ENCODE measurements at places on chromosomes 1 and 21. TPM values are rescaled to one million over a fixed set of nuclear protein-coding genes. Genes with fewer than 3 reads are reported as not detected.

DNA sequence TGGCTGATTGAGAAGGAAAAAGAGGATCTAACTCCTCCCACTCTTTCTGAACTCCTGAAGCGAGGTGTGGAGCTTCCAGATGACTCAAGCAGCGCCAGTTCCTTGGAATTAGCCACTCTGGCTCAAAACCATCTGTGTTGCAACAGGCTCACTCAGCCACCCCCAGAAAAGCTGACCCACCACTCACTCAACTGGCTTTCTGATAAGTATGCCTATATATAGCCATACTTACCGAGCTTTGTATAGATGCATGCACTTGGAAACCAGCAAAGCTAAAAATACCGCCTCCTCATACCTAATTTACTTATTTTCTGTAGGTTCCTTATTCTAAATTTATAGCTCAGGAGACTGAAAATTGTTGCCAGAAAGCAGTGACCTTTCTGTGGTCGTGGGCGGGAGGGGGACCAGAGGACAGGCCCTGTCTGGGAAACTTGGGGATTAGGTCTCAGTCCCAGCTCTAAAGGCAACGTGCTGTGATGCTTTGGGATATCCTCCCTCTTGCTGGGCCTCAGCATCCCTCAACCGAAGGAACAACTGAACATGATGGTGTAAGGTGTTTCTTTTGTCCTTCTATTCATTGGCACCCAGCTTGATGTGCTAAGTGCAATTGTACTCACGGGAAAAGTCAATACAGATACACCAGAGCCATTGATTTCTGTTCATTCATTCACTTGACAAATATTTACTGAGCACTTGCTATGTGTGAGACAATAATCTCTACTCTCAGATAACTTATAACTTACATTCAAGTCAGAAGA is 65.7 kb downstream of the NENF start:
- DNase-seq: no peak

DNA sequence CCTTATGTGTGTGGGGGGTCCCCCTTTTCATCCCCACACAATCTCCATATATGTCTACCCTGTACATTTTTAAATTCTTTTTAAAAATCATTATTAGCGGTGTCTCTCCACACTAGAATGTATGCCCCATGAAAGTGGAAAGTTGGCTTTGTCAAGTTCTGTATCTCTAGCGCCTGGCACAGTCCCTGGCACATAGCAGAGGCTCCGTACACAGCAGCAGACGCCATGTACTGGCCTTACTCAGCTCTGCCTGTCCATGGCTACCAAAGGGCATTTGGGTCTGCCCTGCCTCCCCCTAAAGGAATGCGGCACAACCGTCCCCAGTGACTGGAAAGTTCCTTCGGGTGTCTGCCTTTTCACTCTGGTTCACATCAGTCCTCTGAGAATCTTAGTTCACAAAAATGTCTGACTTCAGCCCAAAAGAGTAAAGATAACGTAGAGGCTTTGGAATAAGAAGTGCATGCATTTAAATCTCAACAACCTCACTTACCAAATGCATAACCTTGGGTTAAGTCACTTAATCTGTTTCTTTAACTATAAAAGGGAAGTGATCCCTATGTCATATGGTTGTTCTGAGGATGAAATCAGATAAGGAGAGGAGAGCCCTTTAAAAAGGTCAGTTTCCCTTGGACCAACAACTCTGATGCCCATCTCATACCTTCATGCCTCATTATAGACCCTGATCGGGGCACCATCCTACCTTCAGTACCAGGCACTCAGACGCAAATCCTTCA is 61.1 kb downstream of the CD46 start:
- DNase-seq: no peak

GRCh38 chr21:39555911-39556590 is 56.7 kb upstream of the B3GALT5 start:
- no peak for DNase-seq

DNA sequence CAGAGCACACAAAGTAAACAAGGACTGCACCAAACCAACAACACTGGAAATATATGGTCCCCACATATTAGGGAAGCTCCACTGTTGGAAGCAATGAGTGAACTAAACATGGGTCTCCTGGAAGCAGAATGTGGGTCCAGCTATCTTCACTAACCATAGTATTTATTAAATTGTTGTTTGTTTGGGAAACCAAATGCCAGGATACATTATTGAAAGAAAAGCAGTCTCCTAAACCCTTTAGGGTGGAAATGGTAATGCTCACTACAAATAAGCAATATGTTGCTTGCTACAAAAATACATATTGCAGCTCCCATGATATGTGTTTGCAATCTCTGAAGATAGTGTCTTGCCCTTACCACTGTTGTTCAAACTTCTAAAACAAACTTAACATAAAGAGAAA is 2.2 kb downstream of the NEGR1 start:
- DNase-seq: no peak

- no peak for DNase-seq
Measured at GRCh38 chr1:48803474-48803873, 26.8 kb upstream of the BEND5 start.

DNA sequence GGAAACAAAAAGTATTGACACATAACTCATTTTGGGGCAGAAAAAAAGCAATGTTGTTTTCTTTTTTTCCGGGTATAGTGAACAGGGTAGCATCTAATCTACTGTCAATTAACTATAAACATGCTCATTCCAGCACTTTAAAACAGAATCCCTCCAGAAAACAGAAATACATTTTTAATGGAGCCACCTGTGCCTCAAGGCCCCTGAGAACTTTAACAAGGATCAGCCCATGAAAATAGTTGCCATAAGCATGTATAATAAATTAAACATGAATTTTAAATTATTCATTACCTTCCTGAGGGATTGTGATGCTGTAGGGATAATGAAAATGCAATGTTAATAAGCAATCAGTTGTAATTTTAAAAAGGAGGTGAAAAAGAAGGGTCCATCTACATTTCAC is 101.4 kb upstream of the IVNS1ABP start:
- DNase-seq: no peak

DNA sequence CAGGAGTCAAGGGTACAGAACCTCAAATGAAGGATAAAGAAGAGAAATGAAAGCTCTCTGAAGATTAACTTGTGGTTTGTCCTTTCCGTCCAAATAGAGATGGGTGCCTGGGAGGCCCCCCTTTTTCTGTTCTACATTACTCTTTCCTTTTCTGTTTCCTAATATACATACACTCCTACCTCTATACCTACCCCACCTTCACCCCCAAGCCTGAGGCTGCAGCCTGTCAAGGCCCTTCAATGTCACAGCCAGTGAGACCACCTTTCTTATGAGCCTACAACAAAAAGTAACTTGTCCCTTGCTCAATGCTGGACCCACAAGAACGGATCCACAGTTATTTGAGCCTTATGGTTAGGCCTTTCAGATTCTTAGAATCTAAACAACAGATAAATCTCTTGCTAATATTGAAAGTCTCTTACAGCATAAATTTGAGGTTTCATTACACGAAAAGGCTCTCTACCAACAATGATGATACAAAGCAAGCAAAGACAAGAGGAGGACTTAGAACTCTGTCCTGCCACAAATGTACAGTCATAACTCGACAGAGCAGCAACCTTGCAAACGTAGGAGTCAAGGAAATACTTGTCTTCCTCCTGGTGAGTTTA is 4.1 kb upstream of the TRAF3IP3 start:
- DNase-seq: peak; percentile 71

DNA sequence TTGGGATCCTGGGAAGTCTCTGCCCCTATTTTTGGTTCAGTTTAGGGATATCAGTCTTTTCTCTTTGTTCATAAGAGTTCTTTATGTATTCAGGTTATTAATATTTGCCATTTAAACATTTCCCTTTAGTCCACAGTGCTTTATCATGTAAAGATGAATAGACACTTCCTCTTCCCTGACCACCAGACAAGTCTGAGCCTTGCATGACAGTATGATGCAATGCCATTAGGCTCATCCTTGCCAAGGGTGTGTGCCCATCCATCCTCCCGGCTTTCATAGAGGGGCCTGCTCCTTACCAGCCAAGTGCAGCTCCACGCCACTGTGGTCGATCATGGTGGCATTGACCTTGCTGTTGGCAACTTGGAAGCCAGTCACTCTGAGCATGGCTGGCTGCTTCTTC is 52.1 kb downstream of the ZSCAN20 start:
- DNase-seq: no peak

DNA sequence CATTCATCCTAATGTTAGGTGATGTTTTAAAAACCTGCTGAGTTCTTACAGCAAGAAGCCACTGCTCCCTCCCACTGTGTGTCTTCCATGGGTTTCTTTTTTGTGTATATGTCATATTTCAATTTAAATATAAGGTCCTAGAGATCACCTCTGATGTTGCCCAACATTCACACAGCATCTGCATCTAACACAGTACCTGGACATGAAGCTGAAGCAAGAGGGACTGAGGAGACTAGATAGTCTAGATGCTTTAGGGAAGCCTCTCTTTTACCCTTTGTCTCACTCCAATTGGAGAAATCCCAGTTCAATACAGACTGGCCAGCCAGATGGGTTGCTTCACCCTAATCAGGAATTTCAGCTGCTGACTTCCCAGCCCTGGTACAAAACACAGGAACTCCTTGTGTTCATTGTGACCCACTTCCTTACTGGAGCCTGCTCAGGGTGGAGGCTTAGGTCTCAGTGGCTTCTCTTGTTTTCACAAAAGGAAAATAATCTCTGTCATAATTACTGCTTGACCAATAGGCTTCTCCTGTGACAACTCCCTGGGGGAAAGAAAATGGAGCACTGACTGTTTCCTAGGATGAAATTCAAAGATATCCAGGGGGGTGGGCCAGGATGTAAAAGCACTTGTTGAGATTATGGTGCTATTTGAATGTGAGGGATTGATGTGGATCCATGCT is 17.3 kb downstream of the BTG2 start:
- no peak for DNase-seq

GRCh38 chr1:151130987-151131586 is 15.3 kb downstream of the SEMA6C start:
- peak; percentile 93 for DNase-seq

DNA sequence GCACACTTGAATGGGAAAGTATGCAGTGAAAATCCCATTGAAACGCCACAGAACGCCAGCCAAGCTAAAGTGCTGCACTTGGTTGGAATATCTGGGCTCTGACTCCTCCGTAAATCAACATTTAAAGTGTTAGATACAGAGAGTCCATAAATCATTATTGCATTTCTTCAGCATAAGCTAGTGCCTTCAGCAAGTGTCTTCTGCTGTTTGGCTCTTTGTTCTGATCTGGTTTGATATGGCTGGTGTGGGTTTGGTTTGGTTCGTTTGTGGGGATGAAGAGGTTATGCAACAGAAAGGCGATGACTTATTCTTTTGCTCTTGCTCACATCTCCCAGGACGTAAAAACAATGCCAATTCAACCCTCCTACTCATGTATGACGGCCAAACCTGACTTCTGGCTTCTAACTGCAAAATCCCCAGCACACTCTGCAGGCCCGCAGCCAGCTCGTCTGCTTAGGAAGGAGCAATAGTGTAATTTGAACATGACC is 121.8 kb upstream of the ERG start:
- DNase-seq: no peak

- DNase-seq: no peak
Measured at GRCh38 chr1:7584157-7584556, 186.9 kb upstream of the VAMP3 start.

DNA sequence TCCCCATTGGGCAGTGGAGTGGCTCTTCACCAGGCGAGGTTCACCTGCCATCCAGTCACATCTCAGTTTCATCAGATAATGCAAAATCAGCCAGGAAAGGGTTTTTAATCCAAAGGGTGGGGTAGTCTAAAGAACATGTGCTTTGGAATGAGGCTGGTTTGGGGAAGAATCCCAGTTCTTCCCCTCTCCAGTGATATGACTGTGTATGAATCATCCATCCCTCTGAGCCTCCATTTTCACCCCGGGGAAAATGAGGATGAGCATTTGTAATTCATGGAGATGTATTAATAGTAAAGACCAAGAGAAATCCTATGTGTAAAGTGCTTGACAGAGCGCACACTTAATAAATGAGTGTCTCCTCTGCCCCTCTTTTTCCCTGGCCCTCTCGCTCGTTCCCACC is 215.1 kb upstream of the FGGY start:
- no peak for DNase-seq

AGBL4 gene
- total RNA-seq: not detected

SYT11 gene
- total RNA-seq: 6.3 TPM

- no peak for DNase-seq
Measured at GRCh38 chr1:34268311-34268954, 91.7 kb downstream of the C1orf94 start.

DNA sequence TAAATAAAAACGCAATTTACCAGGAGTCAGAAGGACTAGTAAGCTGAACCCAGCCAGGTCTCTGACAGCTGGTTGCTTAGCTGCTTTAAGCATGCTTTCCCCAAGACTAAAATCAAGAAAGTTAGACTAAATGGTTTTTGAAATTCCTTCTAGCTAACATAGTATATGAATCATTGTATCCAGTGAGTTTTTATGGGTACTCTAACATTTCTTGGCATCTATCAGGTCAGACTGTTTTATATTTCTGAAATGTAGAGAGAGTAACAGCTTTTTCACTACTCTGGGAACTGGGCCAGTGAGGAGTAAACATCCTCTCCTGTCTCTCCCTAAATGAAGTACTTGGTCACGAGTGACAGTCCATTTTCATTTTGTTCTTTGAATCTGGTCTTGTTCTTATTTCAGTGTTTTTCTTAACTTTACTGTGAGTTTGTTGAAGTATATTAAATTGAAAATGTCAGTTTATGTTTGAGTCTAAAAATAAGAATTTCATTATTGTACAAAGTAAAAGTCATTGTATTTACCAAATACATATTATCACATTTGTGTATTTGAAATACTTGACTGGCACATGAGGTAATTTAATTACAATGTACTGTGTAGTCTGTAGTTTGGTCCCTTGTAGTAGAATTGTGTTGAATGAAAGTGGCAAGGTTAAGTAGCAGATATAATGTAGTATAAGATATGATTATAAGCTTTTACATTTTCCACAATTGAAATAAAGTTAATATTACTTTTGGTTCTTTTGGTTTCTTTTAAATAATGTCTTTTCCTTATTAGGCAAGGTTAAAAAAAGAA is 47.6 kb downstream of the PKN2 start:
- no peak for DNase-seq

DNA sequence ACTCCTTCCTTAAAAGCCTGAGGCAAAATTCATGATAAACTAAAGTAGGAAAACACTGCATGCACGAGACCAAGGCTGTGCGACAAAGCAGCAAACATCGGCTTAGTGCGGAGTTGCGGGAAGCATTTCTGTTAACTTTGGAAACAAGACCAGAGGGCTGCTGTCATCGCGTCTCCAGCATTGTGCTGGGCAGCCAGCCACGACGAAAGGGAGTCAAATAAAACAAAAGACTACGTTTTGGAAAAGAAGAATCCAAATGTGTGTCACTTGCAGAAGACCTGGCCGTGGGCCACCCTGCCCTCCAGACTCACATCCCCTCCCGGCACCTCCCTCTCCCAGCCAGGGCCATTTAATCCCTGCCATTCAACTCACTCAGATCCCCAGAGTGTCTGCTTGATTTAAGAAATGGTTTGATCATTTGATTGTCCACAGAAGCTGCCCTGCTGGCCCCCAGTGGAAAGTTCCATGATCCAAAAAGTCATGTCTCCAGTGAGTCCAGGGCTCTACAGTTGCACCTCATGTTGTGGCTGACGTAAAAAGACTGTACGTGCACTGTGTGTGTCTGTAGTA is 2.4 kb upstream of the KRTAP10-11 start:
- DNase-seq: no peak
